ENCODE measurements at places on chromosomes 16 and 17.

DNA sequence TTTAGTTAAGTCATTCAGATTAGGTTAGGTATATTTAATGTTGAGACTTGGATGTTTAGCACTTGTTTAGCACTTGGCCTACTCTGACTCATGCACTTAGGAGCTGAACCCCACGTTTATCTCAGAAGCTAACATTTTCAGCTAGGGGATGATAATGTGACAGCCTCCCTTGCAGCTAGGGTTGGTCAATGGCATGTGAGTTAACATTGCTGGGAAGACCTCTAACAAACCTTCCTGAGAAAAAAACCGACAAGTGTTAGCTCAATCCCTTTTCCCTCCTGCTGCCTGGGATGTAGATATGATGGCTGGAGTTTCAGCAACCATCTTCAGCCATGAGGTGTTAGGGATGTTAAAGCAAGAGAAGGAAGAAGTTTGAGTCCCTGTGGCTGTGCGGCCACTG is 185.0 kb upstream of the FOXF1 start:
- H3K4me3 ChIP-seq: no peak overlapping the region
- no peaks in the 10 kb centered on the region for H3K4me1 ChIP-seq
- no peaks in the 10 kb centered on the region for H3K36me3 ChIP-seq
- H3K27ac ChIP-seq: no peak overlapping the region
- H3K27me3 ChIP-seq: peaks cover 5% of the 10 kb centered on the region

DNA sequence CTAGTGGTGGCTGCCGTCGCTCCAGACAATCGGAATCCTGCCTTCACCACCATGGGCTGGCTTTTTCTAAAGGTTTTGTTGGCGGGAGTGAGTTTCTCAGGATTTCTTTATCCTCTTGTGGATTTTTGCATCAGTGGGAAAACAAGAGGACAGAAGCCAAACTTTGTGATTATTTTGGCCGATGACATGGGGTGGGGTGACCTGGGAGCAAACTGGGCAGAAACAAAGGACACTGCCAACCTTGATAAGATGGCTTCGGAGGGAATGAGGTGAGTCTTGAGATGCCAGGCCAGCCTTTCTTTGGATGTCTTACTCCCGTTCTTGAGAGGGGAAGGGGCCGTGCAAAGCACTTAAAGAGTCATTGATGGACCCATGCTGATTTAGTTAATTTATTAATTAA is 16.1 kb downstream of the ARSG start:
- DNase-seq: no peak
- H3K27ac ChIP-seq: no peak overlapping the region
- H3K36me3 ChIP-seq: no peaks in the 10 kb centered on the region
- no peaks in the 10 kb centered on the region for H3K27me3 ChIP-seq
- H3K4me1 ChIP-seq: peaks cover 2% of the 10 kb centered on the region

DNA sequence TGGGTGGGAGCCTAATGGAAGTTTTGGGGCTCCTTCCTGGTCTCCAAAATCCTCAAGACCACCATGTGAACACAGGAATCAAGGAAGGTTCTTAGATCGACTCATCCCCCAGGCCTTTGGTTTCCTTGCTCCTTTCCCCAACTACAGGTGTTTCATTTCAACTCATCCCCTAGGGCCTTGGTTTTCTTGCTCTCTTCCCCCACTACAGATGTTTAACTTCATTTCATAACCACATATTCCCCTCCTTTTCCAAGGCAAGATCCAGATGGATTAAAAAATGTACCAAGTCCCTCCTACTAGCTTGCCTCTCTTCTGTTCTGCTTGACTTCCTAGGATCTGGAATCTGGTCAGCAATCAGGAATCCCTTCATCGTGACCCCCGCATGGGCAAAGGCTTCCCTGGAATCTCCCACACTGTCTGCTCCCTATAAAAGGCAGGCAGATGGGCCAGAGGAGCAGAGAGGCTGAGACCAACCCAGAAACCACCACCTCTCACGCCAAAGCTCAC is at the start of gene CCL11:
TSS of gene CCL11 (plus strand) at position 457 of the 507 bp plus-strand sequence. CDS start 67 bp downstream, outside the sequence.
- no peak within 1 kb of the TSS for H3K4me3 ChIP-seq
- H3K36me3 ChIP-seq: no peaks in the 10 kb centered on the region
- no peaks in the 10 kb centered on the region for H3K4me1 ChIP-seq
- no peak for DNase-seq
- H3K27ac ChIP-seq: no peak within 1 kb of the TSS
- H3K27me3 ChIP-seq: no peaks in the 10 kb centered on the region

DNA sequence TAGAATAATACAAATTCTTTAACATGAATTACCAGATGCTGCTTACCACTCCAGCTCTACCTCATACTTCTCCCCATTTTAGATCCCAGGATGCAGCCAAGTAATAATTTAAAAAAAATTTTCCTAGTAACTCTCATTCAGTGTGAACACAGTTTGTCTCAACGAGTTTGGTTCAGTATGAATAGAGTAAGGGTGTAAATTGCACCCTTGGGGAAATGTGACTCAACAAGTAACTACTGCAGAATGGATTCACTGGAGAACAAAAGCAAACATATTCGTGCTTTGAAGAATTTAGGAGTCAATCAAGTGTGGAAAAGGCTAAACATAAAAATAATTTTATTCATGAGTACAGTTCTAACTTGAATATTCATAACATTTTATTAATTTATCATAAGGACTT is 23.0 kb downstream of the KCNJ16 start:
- no peak overlapping the region for H3K27ac ChIP-seq
- no peaks in the 10 kb centered on the region for H3K36me3 ChIP-seq
- no peaks in the 10 kb centered on the region for H3K27me3 ChIP-seq

- peaks cover 55% of the 10 kb centered on the region for H3K36me3 ChIP-seq
- H3K27ac ChIP-seq: no peak overlapping the region
- no peak for DNase-seq
- peaks cover 38% of the 10 kb centered on the region for H3K4me1 ChIP-seq
- H3K27me3 ChIP-seq: no peaks in the 10 kb centered on the region
- no peak overlapping the region for H3K4me3 ChIP-seq
Observed at GRCh38 chr16:1779741-1780676, 2.4 kb downstream of the SPSB3 start.

DNA sequence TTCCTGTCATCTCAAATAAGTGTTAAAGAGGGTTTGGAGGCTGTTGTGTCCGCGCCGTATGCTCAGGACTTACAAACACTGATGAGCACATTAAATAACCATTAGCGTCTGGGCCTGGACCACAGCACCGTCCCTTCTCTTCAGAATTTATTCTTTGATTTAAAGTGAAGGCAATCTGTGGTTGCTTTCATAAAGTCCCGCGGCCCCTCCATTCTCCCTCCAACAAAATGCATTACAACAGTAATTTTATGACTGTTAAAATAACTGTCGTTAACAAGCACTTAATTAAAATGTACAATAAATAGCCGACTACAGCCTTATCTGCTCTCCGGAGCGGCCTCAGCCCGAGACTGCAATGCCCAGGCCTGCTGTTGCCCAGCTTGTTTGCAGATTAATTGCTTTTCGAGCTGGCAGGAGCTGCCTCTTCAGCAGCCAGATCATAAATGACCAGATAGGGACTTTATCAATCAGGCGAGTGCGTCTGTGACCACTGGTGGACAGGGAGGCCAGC is 30.6 kb upstream of the IRX3 start:
- no peak for DNase-seq
- no peaks in the 10 kb centered on the region for H3K4me1 ChIP-seq
- no peaks in the 10 kb centered on the region for H3K27me3 ChIP-seq
- H3K4me3 ChIP-seq: no peak overlapping the region
- no peak overlapping the region for H3K27ac ChIP-seq

- no peak overlapping the region for H3K4me3 ChIP-seq
- no peaks in the 10 kb centered on the region for H3K36me3 ChIP-seq
- H3K27ac ChIP-seq: no peak overlapping the region
- H3K4me1 ChIP-seq: no peaks in the 10 kb centered on the region
- H3K27me3 ChIP-seq: no peaks in the 10 kb centered on the region
- no peak for DNase-seq
Observed at GRCh38 chr16:55871411-55872038, 3.6 kb downstream of the CES5A start.
